Stimulated activated CD8-positive, alpha-beta memory T cell treated with anti-CD3 and anti-CD28 coated beads, Interleukin-2, amount 100 ng/mL, for 1 hour (primary cell): ENCODE measurements at places on chromosomes 5 and 9.

DNA sequence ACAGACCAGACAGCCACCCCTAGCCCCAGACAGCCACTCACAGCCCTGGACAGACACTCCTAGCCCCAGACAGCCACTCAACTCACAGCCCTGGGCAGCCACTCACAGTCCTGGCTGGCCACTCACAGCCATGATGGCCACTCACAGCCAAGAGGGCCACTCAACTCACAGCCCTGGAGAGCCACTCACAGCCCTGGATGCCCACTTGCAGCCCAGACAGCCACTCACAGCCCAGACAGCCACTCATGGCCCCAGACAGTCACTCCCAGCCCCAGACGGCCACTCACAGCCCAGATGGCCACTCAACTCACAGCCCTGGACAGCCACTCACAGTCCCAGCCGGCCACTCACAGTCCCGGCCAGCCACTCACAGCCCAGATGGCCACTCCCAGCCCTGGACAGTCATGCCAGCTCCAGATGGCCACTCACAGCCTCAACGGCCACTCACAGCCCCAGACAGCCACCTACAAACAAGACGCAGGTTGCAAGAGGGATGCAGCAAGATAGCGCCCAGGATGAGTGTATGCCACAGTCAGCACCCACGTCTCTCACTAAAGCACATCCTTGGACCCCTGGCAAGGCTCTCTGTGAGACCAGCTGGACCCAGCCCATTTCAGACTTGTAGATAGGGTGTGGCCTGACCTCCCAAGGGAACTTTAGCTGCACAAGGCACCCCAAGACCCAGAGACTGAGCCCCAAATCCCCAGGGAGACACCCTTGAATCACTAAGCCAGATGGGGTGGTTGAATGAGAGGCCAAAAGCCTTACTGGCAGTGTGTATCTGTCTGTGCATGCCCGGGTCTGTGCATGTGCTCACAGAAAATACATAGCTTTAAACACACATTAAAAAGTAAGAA is 22.4 kb downstream of the ZDHHC11B start:
- no peak for DNase-seq

DNA sequence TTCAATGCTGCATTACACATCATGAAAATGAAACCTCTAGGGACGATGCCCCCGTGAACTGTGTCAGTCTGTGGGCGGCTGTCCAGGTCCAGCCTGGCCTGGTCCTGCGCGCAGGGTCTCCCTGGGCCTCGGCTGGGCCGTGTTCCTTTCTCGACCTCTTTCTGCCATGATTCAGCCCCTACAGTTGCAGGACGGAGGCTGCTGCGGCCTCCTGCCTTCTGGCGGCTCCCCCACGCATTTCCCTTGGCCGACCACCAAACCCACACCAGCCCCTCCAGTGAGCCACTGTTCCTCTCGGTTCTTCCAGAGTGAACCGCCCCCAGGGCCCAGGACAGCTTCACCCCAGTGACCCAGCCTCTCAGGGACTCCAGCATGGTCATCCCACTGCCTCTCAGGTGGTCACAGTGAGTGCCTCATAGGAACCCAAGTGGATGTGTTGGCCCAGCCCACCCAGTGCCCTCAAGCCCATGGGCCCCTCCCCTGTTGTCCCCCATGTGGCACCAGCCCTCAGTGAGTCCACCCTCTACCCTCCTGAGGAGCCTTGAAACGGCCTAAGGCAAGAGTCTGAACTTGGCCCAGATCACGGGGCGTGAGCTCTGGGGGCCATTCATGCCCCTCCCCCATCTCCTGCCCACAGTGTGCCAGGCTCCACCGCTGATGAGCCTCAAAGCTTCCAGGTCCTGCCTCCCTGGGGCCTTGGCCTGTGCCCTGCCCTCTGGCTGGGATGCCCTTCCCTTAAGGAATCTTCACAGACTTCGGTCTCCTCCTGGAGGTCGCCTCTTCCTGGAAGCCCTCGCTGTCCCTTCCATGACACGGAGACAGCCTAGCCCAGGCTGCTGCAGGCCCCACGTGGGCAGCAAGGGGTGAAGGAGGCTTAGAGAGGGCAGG is 10.0 kb upstream of the CLIC3 start:
- no peak for DNase-seq

DNA sequence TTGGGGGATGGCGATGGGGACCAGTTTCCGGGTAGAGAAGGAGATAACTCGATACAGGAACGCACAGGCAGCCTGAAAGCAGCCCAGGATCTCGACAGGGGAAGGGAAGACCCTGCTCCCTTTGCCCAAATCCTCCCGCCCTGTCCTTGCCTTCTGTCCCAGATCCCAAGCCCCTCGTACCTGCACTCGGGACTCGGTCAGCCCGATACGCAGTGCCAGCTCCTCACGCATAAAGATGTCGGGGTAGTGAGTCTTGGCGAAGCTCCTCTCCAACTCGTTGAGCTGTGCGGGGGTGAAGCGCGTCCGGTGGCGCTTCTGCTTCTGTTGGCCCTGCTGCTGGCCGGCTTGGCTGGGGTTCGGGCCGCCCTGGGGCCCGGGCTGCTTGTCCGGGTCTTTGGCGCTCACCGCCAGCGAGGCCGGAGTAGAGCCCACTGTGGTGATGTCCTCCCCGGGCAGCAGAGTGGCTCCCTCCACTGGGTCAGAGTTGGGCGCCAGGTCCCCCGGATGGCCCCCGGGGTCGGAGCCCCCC is 1.8 kb downstream of the OTP start:
- DNase-seq: no peak

GRCh38 chr9:127586537-127586936 is 25.5 kb upstream of the STXBP1 start:
- no peak for DNase-seq

- DNase-seq: no peak
These were observed 203.6 kb downstream of the ELAVL2 start for GRCh38 chr9:23622396-23622795.

DNA sequence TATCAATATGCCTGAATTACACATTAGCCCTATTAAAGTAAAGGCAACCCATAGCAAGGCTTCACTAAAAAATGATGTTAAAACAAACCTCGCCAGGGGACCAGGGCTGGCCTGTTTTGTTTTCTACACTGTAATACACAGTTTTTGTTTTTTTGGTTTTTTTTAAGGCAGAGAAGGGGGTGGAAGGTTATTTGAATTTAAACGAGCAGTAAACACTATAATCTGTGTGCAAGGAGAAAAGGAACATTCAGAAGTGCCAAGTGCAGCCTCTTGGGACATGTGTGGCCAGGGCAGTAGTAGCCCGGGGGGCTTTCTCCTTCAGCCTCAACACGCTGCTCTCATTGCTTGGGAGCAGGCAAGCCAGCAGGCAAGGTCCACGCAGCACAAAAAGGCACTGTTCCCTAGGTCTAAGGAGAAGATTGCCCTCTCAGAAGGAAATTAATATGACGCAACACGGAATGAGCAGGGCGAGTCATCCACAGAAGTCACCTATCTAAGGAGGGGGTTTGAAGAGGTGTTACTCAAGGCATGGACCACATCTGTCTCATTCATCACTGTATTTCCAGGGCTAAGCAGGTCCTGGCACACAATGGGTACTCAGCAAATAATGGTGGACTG is 16.2 kb downstream of the SIL1 start:
- no peak for DNase-seq

DNA sequence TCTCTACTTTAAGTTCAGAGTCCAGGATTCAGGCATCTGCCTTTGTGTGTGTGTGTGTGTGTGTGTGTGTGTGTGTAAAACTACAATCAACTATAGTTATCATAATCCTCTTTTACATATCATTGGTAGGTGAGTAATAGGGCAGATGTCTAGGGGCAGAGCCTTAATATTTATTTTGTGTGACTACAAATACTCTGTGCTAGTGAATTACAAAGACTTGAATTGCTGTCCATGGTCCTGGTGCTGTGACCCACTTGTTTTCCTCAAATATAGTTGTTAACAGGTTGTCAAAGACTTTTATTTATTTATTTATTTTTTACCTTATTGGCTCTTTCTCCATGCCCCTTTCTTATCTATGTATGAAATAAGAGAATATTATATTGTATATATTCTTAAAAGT is 196.8 kb downstream of the ANXA1 start:
- DNase-seq: no peak

DNA sequence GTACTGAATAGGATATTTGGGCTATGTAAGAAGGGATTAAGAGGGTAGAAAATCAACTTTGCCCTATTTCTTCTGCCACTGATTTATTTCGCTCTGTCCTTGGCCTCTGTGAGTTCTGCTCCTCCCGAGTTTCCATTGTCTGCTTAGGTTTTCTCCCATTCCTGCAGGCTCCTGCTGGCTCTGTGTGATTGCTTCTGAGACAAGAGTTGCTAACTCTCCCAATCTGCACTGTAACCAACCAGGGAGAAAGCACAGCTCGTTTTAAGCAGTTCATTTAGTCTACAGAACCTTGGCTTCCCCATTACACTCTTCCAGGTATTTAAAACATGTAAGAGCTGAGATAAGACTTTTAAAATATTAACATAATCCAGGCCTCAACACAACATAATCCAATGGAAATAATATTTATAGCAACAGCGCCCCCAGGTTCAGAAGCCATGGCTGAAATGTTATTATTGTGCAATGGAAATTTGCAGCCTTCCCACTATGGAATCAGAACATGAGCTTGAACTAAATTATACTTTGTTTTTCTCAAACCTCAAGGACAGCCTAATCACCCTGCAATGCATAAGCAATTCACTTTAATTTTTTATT is 203.5 kb downstream of the ERCC6L2 start:
- no peak for DNase-seq

- no peak for DNase-seq
These were observed 33.3 kb upstream of the FAM170A start for GRCh38 chr5:119596046-119596445.

GRCh38 chr9:101912698-101913097 is 174.3 kb upstream of the GRIN3A start:
- no peak for DNase-seq

GRCh38 chr5:107476783-107477182 is 194.0 kb downstream of the EFNA5 start:
- DNase-seq: no peak

- no peak for DNase-seq
These were observed 4.5 kb upstream of the SEMA6A start for GRCh38 chr5:116579144-116579543.

DNA sequence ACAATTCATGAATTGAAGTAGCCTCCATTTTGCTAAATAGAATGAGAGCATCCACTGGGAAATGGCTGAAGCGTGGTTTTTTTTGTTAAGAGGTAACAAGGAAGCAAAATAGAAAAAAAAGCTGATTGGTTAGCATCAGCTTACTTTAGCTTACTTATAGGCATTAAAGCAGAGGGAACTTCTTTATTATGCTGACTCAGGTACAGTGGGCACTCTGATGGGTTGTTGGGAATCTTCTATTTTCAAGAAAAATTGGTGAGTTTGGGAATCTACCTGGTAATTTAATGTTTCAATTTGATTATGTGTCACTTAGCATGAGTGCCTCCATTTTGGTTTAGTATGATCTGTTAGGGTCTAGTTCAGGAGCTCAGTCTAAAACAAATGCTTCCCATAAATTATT is 289.6 kb downstream of the ANXA1 start:
- DNase-seq: no peak

DNA sequence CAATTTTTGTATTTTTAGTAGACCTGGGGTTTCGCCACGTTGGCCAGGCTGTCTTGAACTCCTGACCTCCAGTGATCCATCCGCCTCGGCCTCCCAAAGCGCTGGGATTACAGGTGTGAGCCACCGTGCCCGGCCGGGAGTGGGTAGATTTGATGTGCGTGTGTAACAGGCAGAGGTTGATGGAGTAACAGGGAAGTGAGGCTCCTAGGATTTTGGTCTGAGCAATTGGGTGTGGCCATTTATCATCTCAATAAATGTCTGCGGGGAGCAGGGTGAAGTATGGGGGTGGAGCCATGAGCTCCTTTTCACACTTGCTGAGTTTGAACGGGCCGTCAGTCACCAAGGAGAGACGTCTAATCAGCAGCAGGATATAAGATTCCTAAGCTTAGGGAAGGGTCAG is 1.2 kb upstream of the REXO4 start:
- no peak for DNase-seq

GRCh38 chr5:159825551-159826051 is 90.7 kb upstream of the ADRA1B start:
- DNase-seq: no peak
